ENCODE measurements at places on chromosomes 7 and 10.

- DNase-seq: no peak
These were observed 135.3 kb downstream of the OAT start for GRCh38 chr10:124283215-124283948.

DNA sequence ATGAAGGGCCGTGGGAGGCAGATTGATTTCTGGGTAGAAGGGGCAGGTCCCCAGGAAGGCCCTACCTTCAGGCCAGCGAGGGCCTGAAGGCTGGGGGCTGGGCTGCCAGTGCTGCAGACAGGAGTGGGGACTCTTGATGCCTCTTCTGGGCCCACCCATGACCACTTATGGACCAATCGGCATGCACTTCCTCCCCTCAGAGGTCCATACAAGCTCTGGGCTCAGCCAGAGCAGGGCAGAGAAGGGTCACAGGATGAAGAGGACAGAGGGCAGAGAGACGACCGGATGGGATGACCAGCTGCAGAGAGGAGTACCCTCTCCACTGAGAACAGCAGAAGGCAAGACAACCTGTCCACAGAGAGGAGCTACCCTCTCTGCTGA lies 120.1 kb downstream of the DYNC2I1 start:
- DNase-seq: no peak

DNA sequence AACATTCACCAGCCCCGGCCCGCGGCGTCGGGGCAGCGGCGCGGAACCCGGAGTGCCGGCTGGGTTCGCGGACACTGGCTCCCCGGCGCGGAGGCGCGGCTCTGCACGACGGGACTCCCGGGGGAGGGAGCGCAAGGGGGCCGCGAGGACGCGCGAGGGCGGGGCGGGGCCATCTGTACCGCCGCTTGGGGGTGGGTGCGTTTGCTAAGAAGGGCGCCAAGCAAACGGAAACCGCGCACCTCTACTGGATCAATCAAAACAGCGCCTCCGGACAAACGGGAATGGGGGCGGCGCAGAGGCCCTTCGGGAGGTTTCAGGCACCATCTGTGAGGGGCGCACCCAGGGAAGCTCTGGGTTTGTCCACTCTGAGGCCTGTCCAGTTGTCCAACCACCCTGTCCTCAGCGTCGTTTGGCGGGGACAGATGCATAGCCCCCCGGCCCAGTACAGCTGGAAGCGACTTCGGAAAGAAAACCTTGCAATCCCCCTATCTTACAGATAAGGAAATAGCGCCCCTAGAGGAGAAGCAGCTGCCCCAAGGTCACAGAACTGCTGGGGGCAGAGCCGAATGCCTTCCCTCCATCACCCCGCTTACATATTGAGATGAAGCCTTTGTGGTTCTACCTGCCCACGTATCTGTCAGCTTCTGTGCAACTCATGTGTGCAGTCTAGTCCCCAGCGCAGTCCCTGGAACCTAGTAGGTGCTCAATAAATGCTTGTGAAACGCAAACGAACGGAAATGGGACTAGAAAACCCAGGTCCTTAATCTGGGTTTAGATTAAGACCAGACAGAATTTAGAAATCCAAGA lies 10.7 kb upstream of the SLIT1 start:
- DNase-seq: peak; percentile 41

DNA sequence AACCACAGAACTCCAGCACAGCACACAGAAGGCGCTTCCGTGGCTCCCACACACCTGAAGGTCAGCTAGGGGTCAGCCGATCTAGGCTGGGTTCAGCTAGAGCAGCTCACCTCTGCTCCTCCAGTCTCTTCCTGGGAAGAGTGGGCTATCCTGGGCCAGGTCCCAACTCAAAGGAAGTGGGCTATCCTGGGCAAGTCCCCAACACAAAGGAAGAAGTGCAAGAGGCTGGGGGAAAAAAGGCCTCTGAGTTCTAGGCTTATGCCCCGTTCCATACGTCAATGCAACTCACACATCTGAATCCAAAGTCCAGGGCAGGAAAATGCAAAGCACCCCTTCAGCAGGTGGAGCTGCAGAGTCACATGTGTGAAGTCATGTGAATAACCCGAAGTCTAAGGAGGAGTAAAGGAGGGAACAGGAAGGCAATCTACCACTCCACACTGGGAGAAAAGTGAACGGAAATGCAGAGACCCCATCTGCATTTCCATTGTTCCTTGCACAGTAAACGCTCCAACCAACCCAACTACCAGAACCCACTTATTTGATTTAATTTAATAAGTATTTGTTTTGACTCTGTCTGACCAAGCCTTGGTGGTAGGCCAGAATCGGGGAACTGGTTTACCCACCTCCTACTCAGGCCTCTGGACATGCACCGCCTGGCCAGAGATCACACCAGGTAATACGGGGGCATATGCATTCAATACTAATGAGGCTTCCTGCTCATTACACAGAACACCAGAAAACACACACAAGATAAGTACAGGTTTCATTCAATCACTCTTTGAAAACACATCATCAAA lies 95.5 kb upstream of the RNF32 start:
- no peak for DNase-seq

- no peak for DNase-seq
These were observed 50.6 kb upstream of the DUSP5 start for GRCh38 chr10:110446954-110447608.

DNA sequence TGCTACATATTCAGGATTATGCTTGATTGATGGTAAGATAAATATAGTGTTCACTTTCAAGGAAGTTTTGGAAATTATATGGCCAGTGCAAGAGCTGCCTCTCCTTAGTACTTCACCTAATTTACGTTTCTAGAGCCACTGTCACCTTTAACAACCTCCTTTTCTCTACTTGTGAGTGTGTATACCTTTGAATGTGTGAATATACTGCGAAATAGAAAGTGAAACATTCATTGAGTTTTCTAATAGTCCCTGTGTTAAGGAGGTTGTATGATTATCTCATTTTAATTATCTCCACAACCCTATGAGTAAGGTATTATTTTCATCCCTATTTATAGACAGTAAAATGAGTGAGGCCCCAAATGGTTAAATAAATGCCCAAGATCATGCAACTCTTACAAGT lies 1050.5 kb downstream of the XPNPEP1 start:
- DNase-seq: no peak
